Memory B cell (primary cell): ENCODE measurements at places on chromosomes 12 and 14.

DNA sequence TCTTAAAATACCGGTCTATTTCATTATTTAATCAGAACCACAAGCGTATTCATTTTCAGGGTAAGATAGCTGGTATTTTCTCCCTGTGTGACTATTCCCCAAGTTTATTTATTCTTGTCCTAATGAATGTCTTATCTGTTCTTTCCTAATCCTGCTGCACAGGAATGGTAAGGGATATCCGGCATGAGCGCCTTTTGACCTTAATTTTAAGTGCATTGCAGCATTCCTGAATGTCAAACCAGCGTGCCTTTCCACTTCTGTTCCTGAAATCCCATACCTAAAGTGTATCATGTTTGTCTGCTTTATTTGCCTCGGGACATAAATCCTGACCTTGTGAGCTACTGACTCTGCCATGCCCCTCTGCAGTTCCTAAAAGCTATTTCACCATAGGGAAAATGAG, 1713.2 kb upstream of the FLRT2 start:
- DNase-seq: no peak
- no peaks in the 10 kb centered on the region for H3K4me1 ChIP-seq
- H3K27ac ChIP-seq: no peak overlapping the region
- no peak overlapping the region for H3K4me3 ChIP-seq

DNA sequence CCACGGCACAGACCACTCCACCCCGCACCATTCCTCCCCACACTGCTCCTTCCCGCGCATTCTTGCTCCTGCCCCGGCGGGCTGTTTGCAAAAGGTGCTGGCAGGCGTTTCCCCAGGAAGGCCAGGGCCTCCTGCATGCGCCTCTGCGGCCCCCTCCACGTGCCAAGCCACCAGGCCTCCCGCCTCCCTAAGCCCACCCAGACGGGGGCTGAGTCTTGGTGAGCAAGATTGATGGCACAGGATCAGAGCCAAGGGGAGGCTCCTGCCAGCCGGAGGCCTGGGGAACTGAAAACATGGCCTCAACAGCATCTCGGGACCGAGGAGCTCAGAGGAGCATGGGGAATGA, 328.3 kb upstream of the DIO3 start:
- H3K27me3 ChIP-seq: peaks cover 5% of the 10 kb centered on the region
- no peaks in the 10 kb centered on the region for H3K36me3 ChIP-seq
- no peaks in the 10 kb centered on the region for H3K4me1 ChIP-seq
- no peak overlapping the region for H3K4me3 ChIP-seq
- no peak for DNase-seq

DNA sequence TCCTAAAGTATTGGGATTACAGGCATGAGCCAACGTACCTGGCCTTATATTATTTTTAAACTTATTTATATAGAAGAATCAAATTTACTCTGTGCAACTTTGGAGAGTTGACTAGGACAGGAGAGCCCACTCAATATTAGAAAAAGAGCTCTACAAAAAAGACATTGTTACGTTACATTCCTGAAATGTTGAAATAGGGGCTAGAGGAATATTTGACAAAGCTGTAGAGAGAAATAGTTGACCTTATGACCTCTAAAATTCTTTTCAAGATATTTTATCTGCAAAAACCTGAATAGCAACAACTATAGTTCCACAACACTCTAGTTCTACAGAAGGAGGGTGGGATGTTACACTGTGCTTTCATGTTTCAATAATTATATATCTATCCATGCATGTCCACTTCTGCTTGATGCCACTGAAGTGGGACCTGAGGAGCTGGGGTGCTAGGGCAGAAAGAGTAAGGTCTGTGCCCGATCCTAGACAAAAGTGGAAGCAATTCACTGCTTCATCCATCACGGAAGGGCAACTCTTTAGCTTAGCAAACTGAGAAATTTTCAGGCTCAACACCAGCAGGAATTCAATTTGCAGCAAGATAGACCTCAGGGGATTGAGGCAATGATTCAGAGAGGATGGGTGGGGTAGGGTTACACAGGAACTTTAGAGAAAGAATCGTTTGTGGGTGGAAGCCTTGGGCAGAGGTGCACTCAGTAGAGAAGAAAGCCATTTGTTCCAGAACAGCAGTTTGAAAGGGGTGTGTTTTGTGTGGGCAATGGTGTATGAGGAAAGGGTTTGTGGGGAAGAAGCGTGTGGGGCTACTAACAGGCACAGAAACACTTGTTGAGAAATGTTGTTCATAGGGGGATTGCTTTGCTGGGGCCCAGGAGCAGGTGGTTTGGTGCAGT, 16.0 kb upstream of the RNASE10 start:
- H3K36me3 ChIP-seq: no peaks in the 10 kb centered on the region
- no peak for DNase-seq
- H3K4me3 ChIP-seq: peak overlapping the region; percentile 72
- no peaks in the 10 kb centered on the region for H3K27me3 ChIP-seq

- no peak for DNase-seq
- H3K36me3 ChIP-seq: no peaks in the 10 kb centered on the region
- peaks cover 5% of the 10 kb centered on the region for H3K27me3 ChIP-seq
- peak overlapping the region; percentile 56 for H3K27ac ChIP-seq
- H3K4me3 ChIP-seq: no peak overlapping the region
- H3K4me1 ChIP-seq: peaks cover 47% of the 10 kb centered on the region
Measured at GRCh38 chr12:12008232-12008850, 62.4 kb upstream of the BCL2L14 start.

- no peak overlapping the region for H3K4me3 ChIP-seq
- H3K27ac ChIP-seq: no peak overlapping the region
- H3K4me1 ChIP-seq: no peaks in the 10 kb centered on the region
Measured at GRCh38 chr12:49515266-49515665, 23.6 kb upstream of the KCNH3 start.

GRCh38 chr14:78612666-78613065, 442.5 kb downstream of the NRXN3 start:
- H3K4me3 ChIP-seq: no peak overlapping the region
- H3K4me1 ChIP-seq: no peaks in the 10 kb centered on the region
- DNase-seq: no peak
- no peaks in the 10 kb centered on the region for H3K36me3 ChIP-seq
- H3K27me3 ChIP-seq: peaks cover 1% of the 10 kb centered on the region

DNA sequence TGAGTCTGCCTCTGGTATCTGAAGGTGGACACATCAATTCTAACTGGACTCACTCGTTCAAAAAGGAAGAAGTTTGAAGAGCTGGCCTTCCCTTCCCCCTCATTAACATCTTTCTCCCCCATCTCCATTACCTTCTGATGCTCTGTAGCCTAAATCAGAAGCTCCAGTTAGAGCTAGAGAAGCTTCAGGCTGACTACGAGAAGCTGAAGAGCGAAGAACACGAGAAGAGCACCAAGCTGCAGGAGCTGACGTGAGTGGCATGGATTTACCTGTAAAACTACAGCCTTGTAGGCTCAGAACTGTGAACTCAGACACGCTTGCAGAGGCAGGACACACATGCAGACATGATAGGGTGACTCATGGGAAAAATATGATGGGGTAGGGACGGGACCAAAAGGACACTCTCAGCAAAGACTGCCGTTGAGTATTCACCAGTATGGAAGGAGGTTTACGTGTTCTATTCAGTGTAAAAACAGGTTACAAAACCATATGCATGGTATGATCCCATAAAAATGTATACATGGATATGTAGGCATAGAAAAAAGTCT, 14.3 kb upstream of the PIP4K2C start:
- DNase-seq: no peak
- H3K4me1 ChIP-seq: no peaks in the 10 kb centered on the region
- no peak overlapping the region for H3K27ac ChIP-seq

DNA sequence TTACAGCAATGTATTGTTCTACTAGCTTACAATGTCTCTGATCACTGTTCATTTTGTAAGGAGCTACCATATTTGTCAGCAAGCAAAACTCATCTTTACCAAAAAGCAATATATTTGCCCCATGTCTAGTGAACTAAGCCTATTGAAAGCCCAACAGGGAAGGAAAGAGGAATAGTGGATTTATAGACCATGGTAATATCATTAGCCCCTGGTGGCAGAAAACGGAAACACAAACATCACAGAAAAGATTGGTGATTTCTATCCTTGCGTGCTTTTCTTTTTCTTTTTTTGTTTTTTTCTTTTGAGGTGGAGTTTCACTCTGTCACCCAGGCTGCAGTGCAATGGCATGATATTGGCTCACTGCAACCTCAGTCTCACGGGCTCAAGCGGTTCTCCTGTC, 1562.4 kb upstream of the TMEM132C start:
- no peaks in the 10 kb centered on the region for H3K27me3 ChIP-seq
- no peak overlapping the region for H3K27ac ChIP-seq
- no peaks in the 10 kb centered on the region for H3K36me3 ChIP-seq
- DNase-seq: no peak
- no peak overlapping the region for H3K4me3 ChIP-seq
- H3K4me1 ChIP-seq: no peaks in the 10 kb centered on the region

DNA sequence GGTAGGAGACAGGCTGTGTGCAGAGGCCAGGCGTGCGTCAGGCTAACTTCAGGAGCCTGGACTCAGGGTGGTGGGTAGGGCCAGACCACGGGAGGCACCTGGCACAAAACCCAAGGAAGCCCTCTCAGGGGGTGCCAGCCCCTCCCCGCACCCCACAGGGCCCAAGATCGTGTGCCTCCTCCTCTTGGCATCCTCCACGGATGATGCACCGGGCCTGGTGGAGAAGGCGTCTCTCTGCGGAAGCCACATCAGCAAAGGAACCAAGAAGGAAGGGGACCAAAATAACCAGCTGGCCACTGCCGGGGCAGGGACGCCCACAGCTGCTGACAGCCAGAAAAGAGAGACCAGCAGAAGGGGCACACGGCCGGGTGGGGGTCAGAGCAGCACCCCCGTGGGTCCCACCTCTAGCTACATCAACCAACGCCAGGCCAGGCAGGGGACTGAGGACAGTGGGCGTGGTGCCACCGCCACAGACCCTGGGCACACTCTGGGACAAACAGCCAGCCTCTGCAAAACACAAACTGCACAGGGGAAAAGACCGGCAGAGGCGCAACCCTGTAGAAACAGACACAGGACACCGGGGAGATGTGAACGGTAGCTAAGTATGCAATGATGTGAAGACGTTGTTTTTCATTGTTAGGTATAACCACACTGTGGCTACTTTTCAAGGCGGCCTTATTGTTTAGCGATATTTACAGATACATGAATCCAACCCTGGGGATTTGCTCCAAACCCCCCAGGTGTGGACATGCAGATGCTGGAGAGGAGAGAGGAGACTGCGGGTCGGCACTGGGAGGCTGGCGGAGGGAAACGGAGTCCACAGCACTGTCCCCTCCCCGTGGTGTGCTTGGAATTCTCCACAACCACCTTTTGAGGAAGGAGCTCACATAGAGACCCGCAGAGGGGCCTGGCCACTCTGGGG, 26.1 kb upstream of the C14orf180 start:
- H3K36me3 ChIP-seq: no peaks in the 10 kb centered on the region
- DNase-seq: no peak
- H3K4me3 ChIP-seq: no peak overlapping the region
- peaks cover 10% of the 10 kb centered on the region for H3K27me3 ChIP-seq

DNA sequence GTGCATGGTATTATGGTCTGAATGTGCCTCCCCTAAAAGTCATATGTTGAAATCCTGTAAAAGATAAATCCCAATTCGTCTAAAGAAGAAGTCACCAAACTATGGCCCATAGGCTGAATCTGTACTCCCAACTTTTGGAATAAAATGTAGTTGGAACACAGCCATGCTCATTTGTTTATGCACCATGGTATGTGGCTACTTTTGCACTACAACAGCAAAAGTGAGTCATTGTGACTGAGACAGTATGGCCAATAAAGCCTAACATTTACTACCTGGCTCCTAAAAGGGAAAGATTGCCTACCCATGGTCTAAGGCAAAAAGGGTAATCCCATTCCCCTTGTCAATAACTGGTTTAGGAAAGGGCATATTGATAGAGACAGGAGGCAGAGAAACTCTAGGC, 101.8 kb downstream of the LRIG3 start:
- H3K4me1 ChIP-seq: no peaks in the 10 kb centered on the region
- H3K36me3 ChIP-seq: no peaks in the 10 kb centered on the region
- DNase-seq: no peak
- no peaks in the 10 kb centered on the region for H3K27me3 ChIP-seq
- H3K4me3 ChIP-seq: no peak overlapping the region

GRCh38 chr12:132131229-132131628, 12.9 kb downstream of the DDX51 start:
- no peak overlapping the region for H3K27ac ChIP-seq
- H3K27me3 ChIP-seq: no peaks in the 10 kb centered on the region
- peaks cover 19% of the 10 kb centered on the region for H3K36me3 ChIP-seq
- no peak for DNase-seq
- H3K4me3 ChIP-seq: no peak overlapping the region

- peaks cover 6% of the 10 kb centered on the region for H3K36me3 ChIP-seq
- H3K27ac ChIP-seq: peak overlapping the region; percentile 12
- DNase-seq: no peak
- peaks cover 29% of the 10 kb centered on the region for H3K4me1 ChIP-seq
- no peaks in the 10 kb centered on the region for H3K27me3 ChIP-seq
Measured at GRCh38 chr14:54854181-54854580, 48.4 kb downstream of the GCH1 start.

- H3K36me3 ChIP-seq: no peaks in the 10 kb centered on the region
- no peak overlapping the region for H3K4me3 ChIP-seq
- no peak for DNase-seq
Measured at GRCh38 chr14:74599321-74599761, 12.7 kb downstream of the LTBP2 start.

DNA sequence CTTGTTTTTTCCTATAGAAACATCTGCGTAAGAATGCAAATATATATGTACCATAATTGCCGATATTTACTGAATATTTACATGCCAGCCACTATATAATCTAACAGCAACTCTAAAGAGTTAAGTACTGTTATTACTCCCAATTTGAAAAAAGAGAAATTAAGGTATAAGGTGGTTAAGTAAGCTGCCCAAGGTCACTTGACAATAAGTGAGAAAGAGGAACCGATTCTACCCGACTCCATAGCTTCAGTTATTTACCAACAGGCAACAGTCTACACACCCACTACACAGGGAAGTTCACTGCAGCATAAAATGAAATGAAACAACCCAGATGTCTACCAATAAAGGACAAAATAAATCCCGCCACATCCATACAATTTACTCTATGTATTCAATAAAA, 1.1 kb downstream of the MIS18BP1 start:
- H3K4me3 ChIP-seq: peak overlapping the region; percentile 84
- H3K36me3 ChIP-seq: no peaks in the 10 kb centered on the region
- H3K27me3 ChIP-seq: no peaks in the 10 kb centered on the region
- peaks cover 16% of the 10 kb centered on the region for H3K4me1 ChIP-seq
- peak overlapping the region; percentile 82 for H3K27ac ChIP-seq

GRCh38 chr12:14443531-14443930, 78.0 kb downstream of the ATF7IP start:
- no peak for DNase-seq
- no peaks in the 10 kb centered on the region for H3K27me3 ChIP-seq
- H3K4me3 ChIP-seq: no peak overlapping the region
- peaks cover 37% of the 10 kb centered on the region for H3K36me3 ChIP-seq
- peaks cover 10% of the 10 kb centered on the region for H3K4me1 ChIP-seq
- peak overlapping the region; percentile 79 for H3K27ac ChIP-seq
